Hepatocyte (in vitro differentiated cells): ENCODE measurements at places on chromosomes 16 and 17.

- DNase-seq: no peak
Observed at GRCh38 chr17:17491546-17491988, 4.6 kb downstream of the RASD1 start.

GRCh38 chr17:46930051-46930450 lies 7.1 kb downstream of the GOSR2 start:
- DNase-seq: no peak

- DNase-seq: no peak
Observed at GRCh38 chr16:85587762-85588556, 25.2 kb upstream of the GSE1 start.

DNA sequence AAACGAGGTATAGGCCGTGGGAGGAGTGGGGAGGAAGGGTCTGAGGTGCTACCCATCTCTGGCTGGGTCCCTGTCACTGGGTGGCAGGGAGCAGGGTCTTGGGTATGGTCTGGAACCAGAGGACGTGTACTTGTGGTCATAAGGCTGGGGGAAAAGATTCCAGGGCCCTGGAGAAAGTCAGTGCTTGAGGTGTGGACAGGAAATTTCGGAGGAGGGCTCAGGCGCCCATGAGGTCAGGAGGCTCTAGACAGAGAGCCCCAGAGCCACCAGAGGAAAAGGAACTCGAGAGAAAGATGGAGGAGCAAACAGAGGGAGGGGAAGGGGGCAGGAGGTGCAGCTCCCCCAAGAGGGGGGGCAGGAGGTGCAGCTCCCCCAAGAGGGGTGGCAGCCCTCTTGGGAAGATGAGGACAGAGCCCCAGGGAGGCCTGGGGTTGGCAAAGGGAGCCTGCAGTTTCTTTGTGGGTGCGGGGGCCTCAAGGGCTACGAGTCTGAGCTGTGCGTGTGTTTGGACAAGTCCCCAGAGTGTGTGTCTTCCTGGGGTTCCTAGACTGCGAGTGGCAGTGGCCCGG lies 683 bp upstream of the SLC7A6 start:
- DNase-seq: no peak

- no peak for DNase-seq
Observed at GRCh38 chr16:56715126-56715525, 14.8 kb upstream of the NUP93 start.

DNA sequence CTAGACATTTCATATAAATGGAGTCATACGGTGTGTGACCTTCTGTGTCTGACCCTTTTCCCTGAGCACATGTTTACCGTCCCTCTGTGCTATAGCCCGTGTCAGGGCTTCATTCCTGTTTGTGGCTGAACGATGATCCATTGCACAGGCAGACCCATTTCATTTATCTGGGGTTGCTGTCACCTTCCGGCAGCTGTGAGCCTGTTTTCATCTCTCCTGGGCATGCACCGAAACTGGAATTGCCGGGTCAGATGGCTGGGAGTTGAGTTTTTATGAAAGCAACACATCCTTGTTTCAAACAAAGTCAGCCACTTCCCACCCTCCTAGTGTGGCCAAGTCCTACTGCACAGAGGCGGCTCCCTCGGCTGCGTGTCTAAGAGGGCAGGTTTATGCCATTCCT lies 25.5 kb downstream of the BAIAP2 start:
- DNase-seq: no peak
